ENCODE measurements at places on chromosomes 5 and 9. TPM values are rescaled to one million over a fixed set of nuclear protein-coding genes. Genes with fewer than 3 reads are reported as not detected.
A peak's percentile ranks its signal among the peaks of the same experiment; 100 is the strongest.

GRCh38 chr5:33240558-33240957 lies 200.2 kb upstream of the TARS1 start:
- no peak for DNase-seq

- no peak for DNase-seq
Measured at GRCh38 chr5:41120600-41120999, 49.5 kb upstream of the MROH2B start.

DNA sequence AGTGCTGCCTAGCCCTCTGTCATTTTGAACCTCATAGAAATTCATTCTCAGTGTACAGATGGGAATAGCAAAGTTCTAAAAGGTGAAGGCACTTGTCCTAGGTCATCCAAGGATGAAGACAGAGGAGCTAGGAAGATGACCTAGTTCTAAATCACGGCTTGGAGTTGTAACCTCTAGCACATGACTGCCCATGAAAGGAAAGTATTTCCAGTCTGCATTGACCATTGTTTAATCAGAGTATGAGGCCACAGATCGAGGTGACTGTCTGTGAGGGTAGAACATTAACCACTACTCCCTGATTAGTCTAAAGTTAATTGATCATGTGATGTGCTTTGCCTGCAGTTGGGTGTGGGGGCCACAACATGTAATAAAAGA lies 674 bp upstream of the TNFSF15 start:
- DNase-seq: no peak

DNA sequence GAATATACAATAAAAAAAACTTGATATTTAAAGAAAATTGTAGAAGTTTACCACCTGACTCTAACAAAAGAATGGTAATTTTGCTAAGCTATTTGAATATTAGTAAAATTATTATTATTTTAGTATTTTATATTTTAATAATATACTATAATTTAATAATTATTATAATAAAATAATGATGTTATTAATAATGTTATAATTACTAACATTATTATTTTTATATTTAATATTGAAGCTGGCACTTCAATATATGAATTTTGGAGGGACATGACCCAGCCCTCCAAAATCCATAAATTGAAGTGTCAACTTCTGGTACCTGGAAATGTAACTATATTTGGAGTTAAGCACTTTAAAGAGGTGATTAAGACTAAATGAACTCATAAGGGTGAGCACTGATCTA lies 486.1 kb upstream of the CDH9 start:
- no peak for DNase-seq

The FOXD4L3 gene
- total RNA-seq: under 0.01 TPM

The KCNV2 gene
- not detected for total RNA-seq

- DNase-seq: no peak
Measured at GRCh38 chr9:84670138-84671041, 861 bp downstream of the NTRK2 start.

DNA sequence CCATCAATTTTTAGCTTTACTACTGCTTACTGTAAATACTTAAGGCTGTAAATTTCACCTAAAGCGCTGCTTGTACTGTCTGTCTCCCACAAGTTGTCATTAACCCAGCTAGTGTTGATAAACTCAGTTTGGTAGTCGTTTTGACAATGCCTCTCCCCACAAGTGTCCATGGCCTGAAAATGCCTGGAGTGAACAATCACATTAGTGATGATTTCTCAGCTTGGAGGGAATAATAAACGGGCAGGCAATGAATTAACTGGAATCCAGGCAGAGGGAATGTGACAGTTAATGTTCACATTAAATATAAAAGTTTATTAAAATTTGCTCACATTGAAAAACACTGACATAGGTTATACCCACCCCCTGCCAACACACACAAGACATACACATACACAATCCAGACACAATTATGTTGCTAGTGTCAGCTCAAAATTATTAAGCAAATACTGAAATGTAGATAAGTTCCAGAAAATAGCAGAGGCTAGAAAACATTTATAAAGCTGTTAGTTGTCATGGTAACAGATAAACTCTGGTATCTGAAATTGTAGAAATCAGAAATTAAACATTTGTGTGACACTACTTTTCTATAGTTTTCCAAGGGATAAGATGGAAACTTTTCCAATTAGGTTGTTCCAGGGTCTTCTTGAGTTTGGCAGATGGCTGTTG lies 341.9 kb downstream of the DIRAS2 start:
- no peak for DNase-seq

GRCh38 chr9:124660341-124660801 lies 110.7 kb downstream of the NR6A1 start:
- peak; percentile 68 for DNase-seq

The BASP1 gene
- total RNA-seq: 2.4 TPM

- no peak for DNase-seq
Measured at GRCh38 chr9:136095070-136096058, at the start of gene NACC2. TSS of gene NACC2 (minus strand) at chr9:136095289. CDS start at chr9:136050521, 44,768 bp downstream.

DNA sequence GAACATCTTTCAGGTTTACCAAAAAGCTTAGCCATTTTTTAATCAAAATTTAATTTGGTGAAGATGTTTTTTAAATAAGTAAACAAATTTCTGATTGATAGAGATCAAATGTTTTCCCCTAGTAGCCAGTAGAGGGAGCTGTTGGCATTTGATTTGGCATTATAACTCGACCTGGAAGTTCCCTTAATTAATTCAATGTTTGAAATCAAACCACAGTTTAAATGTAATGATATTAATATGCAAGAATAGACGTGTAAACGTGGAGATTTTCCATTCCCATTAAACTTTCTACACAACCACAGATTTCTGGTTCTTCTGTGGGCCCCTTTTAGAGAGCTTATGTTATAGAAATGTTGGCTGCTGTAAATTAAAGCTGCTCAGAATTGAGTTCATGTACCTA lies 148.1 kb upstream of the MPDZ start:
- DNase-seq: peak; percentile 86

DNA sequence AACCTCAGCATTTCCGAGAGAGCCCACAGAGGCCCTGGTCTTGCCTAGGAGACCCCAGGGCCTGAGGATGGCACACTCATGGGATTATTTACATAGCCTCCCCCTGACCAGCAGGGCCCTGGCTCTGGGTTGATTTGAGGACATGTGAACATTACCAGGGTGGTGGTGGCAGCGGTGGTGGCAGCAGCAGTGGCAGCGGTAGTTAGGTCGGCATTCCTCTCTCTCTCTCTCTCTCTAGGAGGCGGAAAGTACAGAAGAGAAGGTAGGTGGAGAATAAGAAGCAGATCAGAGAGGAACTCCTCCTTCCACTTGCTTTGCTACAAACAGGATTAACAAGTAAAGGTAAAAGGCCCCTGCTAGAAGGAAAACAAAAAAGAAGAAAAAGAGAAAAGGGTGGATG lies 39.3 kb downstream of the B4GALT1 start:
- no peak for DNase-seq

The EIF4E1B gene
- not detected for total RNA-seq
